ENCODE measurements at places on chromosomes 3 and 15. TPM values are rescaled to one million over a fixed set of nuclear protein-coding genes. Genes with fewer than 3 reads are reported as not detected.

GRCh38 chr3:22922317-22922716, 280.8 kb upstream of the UBE2E2 start:
- DNase-seq, result no peak

DNA sequence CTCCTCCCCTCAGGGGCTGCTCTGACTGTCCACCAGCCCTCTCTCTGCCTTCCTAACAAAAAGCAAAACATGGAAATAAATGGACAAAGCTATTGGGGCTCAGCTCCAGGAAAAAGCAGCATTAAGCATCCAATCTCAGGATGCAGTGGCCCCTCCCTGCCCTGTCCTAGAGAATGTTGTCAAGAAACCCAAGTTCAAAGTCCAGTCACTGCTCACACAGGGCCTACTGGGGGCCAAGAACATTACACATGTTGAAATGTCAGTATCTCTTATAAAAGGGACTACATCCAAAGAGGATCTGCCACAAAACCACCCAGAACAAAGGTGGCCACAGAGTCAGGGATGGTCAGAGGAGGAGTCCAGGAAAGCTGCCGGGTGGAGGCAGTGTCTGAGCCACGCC, 7.6 kb upstream of the GRIP2 start:
- DNase-seq, result no peak

DNA sequence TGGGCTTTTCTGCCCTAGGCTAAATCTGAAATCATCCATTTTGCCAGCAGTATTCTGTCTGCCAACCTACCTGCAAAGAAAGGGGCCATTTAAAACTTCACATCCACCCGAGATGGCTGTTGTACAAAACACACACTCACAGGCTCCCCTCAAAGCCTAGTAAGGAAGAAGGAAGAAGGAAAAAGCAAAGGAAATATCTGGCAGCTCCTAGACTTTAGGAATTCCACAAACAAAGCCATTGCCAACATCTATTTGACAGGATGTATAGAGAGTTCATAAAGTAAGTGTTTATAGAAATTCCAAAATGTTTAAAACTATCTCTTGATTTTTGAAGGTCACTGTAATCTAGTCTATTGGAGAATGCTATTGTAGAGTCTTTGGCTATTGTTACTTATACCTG, 91.9 kb upstream of the THBS1 start:
- DNase-seq, result no peak

Gene SV2B
- polyA plus RNA-seq, result 1.5 TPM

Gene ASB14
- polyA plus RNA-seq, result 2.0 TPM

Gene TMIE
- 0.73 TPM for polyA plus RNA-seq

Gene EPHA6
- polyA plus RNA-seq, result 0.27 TPM

Gene ROPN1B
- 1.1 TPM for polyA plus RNA-seq
